Activated CD4-positive, CD25-positive, alpha-beta regulatory T cell treated with anti-CD3 and anti-CD28 coated beads, Interleukin-2, amount 50 U/mL, for 16 hours (primary cell): ENCODE measurements at places on chromosomes 16 and 17.

- no peak for DNase-seq
These were observed 241.8 kb upstream of the CIBAR2 start for GRCh38 chr16:85353839-85354685.

GRCh38 chr16:81319221-81319912, 4.6 kb downstream of the GAN start:
- no peak for DNase-seq

GRCh38 chr16:2056077-2056476, 8.3 kb downstream of the TSC2 start:
- no peak for DNase-seq

DNA sequence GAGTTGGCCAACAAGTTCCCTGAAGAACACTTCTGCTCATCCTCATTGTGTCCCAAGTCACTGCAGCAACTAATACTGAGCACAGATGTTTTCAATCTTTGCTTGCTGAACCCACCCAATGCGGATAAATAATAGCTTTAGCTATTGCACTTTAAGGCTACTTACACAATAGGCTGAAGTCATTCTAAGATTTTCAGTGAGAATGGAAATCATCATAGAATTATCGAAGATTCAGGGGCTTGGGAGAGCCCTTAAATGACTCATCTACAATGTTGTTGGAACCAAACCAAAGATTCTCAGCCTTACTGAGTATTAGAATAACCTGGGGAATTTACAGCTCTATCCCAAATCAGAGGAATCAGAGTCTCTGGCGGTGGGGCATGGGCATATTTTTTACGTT, 51.2 kb downstream of the SYCE1L start:
- DNase-seq = no peak

GRCh38 chr17:48459070-48459844, 29.2 kb upstream of the SKAP1 start:
- DNase-seq = no peak
